Amygdala (tissue), 56 donors: ENCODE measurements at places on chromosomes 3 and 15.

DNA sequence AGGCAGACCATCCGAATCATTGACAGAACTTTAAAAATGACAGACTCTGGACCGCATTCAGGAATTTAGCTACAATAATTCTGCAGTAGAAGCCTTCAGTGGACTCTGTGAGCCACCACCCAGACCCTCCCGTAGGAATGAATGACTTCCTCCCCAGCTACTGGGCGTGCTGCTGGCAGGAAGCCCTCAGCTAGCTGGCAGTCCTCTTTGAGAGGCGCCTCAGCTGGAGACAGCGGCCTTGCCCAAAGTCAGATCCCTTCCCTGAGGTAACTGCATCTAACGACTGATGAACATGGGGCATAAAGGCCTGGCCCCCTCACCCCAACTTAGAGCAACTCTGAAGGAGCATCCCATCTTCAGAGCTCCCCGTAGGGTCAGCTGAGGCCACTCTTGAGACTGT lies 25.8 kb downstream of the CRABP1 start:
- DNase-seq: no peak

DNA sequence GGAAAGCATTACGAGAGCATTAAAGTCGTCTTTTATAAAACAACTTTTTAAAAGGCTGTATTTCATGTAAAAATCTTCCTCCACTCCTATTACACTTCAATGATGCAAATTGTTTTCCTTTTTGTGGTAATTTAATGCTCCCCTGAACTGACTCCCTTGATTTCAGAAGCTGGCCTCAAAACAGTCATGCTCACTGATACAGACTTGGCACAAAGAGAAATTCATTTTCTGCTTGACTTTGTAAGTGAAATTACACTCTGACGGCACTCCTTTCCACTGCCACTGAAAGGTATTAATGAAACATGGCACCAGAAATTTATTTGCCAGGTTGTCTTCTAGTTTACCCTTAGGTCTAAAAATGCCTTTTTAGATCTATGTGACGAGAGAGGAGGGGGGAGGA lies 215.5 kb downstream of the LRRC3B start:
- no peak for DNase-seq

GRCh38 chr15:81056304-81056703 lies 55.6 kb downstream of the TLNRD1 start:
- no peak for DNase-seq

- DNase-seq: peak; percentile 15
Observed at GRCh38 chr3:66037330-66037985, 1.3 kb downstream of the MAGI1 start.

- DNase-seq: no peak
Observed at GRCh38 chr3:47362701-47363100, 18.1 kb upstream of the PTPN23 start.

GRCh38 chr3:58586776-58587192 lies 9.6 kb upstream of the FAM107A start:
- no peak for DNase-seq

DNA sequence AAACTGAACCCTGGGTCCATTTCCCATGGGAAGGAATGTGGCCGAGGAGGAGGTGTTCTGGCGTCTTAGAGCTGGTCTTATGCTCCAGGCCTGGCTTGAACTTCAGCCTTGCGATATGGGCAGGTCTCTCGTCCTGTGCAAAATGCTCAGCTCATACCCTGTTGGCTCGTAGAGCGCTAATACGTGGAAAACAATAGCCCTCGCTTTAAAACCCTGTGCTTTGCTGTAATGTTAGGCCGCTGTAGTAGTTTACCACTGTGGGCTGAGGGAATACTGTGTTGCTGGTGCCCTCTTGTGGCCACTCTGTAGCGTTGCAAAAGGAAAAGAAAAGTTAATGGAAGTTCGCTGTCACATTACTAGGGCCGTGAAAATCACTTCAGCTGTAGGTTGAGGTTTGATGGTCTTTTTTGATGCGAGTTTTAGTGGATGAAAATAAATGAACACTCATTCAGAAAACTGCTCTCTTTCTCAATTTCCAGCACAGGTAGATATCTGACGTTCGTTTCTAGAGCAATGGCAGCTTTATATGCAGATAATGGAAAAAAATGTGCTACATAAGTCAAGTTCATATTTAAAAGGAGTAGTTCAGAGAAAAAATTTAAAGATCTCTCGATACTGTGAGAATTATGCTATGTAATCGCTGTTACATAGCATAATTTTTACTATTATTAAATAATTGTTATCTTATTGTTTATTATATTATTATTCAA lies 92.9 kb downstream of the MCTP2 start:
- peak; percentile 9 for DNase-seq

GRCh38 chr15:41647262-41647661 lies 12.9 kb upstream of the MGA start:
- no peak for DNase-seq

DNA sequence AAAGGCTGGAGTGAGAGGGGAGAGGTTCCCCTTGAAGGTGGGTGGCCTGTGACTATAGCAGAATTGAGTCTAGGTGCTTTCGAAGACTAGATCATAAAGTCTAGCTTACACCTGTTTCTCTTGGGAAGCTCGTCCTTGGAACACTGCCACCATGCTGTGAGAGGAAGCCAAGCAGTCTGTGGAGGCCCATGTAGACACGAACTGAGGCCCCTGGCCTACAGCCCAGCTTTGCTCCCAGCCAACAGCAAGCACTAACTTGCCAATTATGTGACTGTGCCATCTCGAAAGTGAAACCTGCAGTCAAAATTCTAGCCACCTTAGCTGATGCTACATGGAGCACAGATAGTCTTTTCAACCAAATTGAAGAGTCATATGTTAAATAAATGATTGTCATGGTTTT lies 190.5 kb upstream of the NECTIN3 start:
- peak; percentile 16 for DNase-seq

DNA sequence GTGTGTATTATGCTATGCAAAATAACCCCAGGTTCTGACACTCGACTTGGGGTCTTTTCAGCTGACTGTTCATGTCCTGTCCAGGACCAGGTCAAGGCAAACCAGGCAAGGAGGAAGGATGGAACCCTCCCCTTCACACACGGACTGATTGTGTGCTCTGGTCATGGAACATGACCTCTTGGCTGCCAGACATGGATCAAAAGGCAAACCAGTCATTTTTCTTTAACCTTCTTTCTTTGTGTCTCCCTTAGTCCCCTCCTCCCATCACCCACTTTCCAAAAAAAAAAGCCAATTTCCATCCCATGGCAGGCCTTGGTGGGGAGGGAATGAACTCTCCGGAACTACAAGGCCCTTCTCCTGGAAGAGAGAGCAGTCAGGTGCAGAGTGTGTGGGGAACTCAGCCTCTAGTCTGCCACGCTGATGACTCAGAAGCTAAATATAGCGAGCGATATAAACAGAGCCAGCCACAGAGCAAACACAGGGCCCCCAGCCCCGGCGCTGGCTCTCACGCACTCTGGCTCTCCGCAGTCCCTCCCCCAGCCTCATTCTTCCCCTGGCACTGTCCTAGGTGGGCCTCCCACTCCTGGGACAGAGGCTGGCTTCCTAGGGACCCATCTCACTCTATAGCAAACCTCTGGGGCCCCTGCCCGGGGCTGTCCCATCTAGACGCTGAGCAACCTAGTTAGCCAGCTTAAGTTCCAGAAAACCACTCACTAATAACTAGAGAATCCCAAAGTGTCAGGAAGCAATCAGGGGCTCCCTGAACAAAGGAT lies 10.0 kb downstream of the BMF start:
- DNase-seq: peak; percentile 29

DNA sequence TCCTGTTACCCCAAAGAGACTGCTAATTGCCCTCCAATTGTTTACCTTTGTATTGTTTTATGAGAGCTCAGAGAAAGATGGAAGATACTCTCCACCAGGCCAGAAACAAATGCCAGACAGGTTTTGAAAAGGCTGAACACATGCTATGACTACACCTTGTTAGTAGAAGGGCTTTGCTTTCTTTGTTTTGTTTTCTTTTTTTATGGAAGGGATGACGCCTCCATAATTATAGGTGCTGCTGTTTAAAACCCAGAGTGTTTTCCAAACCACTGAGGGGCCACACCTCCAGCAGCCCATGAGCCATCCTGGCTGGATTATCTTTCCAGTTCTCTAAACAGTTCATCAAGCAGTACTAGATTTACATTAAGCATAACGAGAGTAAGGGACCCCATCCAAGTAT lies 5.6 kb upstream of the FOXP1 start:
- DNase-seq: no peak

- no peak for DNase-seq
Observed at GRCh38 chr3:34793057-34793456, 846.3 kb upstream of the ARPP21 start.

DNA sequence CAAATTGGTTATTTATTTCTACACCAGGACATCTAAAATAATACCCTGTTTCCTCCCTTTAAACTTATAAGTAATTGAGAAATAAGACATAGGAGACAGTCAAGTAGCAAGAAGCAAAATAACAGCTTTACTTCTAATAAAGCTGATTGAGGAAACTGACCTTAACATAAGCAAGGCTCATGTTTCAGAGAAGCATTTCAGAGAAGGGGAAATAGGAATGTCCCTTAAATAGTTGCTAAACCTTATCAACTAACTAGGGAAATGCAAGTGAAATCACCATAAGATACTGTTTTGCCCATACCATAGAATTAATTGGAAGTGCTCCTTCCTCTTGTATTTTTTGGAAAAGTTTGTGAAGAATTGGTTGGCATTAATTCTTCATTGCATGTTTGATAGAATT lies 84.9 kb downstream of the B3GALNT1 start:
- DNase-seq: no peak

- DNase-seq: no peak
Observed at GRCh38 chr3:106115557-106115956, 246.7 kb upstream of the CBLB start.

DNA sequence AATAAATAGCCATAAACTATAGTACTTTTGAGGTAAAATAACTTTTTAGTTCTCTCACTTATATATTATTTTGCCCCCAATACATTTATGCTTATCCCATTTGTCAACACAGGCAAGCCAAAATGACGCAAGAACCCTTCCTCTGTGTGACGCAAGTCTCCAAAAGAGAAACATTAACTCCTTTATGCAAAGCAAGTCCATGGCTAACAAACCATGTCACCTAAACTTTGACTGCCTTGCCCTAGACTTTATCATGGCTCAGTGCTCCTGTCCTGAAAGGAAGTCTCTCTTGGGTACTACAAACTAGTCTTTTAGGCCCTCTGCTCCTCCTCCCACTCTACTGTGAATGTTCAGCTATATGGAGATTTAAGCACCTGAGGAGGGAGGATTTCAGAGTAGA lies 230.5 kb downstream of the UNC13C start:
- no peak for DNase-seq

GRCh38 chr3:14238356-14238755 lies 59.7 kb downstream of the LSM3 start:
- no peak for DNase-seq

GRCh38 chr15:68054628-68055223 lies 611 bp downstream of the PIAS1 start:
- peak; percentile 25 for DNase-seq

DNA sequence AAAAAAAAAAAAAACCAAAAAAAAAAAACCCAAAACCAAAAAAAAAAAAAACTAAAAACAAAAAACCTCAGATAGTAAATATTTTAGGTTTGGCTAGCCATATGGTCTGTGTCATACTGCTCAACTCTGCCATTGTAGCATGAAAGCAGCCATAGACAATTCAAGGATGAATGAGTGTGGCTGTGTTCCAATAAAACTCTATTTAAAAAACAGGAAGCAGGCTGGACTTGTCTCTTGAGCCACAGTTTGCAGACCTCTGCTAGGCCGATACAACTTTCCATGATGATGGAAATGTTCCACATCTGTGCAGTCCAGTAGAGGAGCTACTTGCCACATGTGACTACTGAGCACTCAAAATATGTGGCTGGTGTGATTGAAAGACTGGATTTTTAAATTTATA lies 11.1 kb downstream of the EFCAB12 start:
- no peak for DNase-seq

DNA sequence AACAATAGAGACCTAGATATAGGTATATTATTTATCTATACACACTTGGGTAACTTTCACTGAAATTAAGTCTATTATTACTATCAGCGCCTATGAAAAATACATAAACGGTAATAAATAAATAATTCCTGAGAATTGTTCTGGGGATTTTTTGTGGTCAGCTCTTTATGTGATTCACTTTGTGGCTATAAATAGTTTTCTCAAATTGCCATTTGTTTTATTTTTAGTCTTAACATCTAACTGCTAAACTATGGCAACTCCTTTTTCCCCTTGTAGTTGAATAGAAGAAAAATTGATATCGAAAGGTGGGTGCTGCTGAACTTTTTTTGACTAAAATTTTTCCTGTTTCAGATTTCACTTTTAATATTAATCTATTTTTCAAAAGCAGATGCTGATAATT lies 189.0 kb downstream of the VGLL3 start:
- no peak for DNase-seq

DNA sequence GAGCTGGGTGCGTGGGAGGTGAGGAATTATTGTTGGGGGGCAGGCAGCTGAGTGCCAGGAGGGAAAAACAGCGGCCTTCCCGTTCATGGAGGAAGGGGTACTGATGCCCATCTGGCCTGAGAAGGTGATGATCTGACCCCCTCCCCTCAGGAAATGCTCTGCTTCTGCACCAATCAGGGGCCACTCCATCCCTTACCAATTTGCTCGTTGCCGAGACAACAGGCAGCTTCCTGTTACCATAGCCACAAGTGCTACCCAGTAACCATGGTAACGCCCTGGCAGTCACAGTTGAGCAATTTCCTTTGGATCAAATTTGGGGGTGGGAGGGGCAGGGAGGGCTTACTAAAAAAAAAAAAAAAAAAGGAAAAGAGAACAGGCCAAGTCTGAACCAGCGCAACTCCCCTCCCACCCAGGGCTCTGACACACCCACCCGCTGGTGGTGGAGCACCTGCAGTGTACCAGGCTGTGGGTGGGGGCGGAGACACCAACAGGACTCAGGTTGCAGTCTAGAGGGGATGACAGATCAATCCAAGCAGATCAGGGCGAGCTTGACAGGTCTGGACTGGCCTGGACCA lies 13.7 kb downstream of the CELF6 start:
- peak; percentile 63 for DNase-seq

DNA sequence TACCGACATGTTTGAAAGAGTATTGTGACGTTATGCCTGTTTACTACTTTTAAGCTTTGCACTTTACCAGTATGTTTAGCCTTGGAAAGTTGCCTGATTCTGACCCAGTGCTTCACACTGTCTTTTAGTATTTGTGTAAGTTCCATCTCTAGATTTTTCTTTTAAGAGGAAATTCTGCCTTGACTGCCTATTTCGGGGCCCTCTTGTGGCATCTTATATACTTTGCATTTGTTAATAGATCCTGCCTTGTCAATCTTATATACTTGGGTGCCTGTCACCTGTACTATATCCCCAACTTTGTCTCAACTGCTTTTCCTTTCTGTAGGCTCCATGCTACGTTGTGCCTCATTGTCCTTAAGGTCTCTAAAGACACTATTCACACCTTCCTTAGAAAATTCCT lies 244.6 kb downstream of the STXBP5L start:
- no peak for DNase-seq
